IPS DF 6.9 (cell line): ENCODE measurements at places on chromosomes 2 and 18.

DNA sequence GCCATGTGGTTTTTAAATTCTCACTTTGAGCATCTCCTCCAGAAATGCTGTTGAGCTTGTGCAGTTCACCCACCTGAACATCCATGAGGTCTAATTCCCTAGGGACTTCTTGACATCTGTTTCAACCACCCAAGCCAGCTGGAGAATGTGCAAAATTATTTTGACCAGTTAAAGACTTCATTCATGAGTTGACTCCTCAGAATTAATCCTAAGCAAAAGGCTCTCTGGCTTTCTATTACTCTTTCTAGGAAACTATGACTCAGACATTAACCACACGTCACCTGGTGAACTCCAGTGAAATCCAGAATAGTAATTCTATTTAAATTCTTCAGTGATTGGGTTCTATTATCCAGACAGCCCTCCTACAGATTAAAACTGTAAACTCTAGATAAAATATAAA lies 247.5 kb downstream of the NBAS start:
- H3K4me3 ChIP-seq = no peak overlapping the region
- no peaks in the 10 kb centered on the region for H3K36me3 ChIP-seq
- no peaks in the 10 kb centered on the region for H3K27me3 ChIP-seq
- H3K4me1 ChIP-seq = no peaks in the 10 kb centered on the region; the same call in 1 of the 2 replicates
- H3K27ac ChIP-seq = no peak overlapping the region
- DNase-seq = no peak

GRCh38 chr2:46854260-46854659 lies 61.3 kb downstream of the MCFD2 start:
- H3K27ac ChIP-seq = no peak overlapping the region
- no peaks in the 10 kb centered on the region for H3K27me3 ChIP-seq
- no peak overlapping the region for H3K4me3 ChIP-seq
- H3K36me3 ChIP-seq = no peaks in the 10 kb centered on the region
- H3K4me1 ChIP-seq = no peaks in the 10 kb centered on the region
- DNase-seq = no peak

DNA sequence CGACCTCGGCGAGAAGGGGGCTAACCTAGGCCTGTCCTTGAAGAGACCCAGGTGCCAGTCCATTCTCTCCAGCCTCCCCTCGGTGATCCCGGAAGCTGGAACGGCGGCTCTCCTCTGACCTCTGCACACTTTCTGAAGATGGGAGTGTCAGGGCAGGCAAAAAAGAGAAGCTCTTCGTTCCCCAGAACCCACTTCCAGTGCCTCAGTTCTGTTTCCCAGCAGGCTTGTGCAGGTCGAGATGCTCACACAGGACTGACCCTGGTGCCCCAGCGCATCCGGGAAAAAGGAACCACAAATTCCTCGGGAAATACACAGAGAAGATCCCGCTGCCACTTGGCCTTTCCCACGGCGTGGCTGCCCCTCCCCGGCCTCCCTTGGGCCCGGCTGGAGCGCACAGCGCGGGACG lies 681 bp upstream of the PTPN18 start:
- H3K4me3 ChIP-seq = peak overlapping the region; percentile 56; the same call in 1 of the 2 replicates
- no peak overlapping the region for H3K27ac ChIP-seq
- H3K27me3 ChIP-seq = peaks cover 7% of the 10 kb centered on the region; the same call in 1 of the 2 replicates
- no peaks in the 10 kb centered on the region for H3K4me1 ChIP-seq

DNA sequence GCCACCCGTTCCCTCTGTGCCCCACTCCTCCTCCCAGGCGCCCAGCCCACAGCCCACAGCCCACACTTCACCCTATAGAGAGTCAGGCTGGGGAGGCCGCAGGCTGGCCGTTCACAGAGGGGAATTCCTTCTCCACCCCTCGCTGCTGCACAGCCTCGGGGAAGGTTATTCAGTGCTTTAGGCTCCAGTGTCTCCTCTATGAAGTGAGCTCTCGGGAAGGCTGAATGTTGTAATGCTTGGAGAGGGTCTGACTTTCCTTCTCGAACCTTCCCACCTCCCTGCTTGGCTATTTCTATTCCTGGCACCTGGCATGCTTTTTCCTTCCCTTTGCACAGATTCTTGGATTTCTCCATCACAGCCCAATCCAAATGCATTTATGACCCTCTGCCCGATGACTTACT lies 62.5 kb upstream of the SMAD7 start:
- H3K4me1 ChIP-seq = peaks cover 5% of the 10 kb centered on the region
- H3K4me3 ChIP-seq = no peak overlapping the region
- H3K36me3 ChIP-seq = no peaks in the 10 kb centered on the region
- DNase-seq = no peak
- no peak overlapping the region for H3K27ac ChIP-seq

GRCh38 chr2:176647325-176648165 lies 378.3 kb downstream of the MTX2 start:
- no peak for DNase-seq
- no peaks in the 10 kb centered on the region for H3K36me3 ChIP-seq
- no peak overlapping the region for H3K4me3 ChIP-seq
- H3K27ac ChIP-seq = no peak overlapping the region
- H3K27me3 ChIP-seq = no peaks in the 10 kb centered on the region; the same call in 1 of the 2 replicates
- H3K4me1 ChIP-seq = peaks cover 3% of the 10 kb centered on the region; the same call in 1 of the 2 replicates

DNA sequence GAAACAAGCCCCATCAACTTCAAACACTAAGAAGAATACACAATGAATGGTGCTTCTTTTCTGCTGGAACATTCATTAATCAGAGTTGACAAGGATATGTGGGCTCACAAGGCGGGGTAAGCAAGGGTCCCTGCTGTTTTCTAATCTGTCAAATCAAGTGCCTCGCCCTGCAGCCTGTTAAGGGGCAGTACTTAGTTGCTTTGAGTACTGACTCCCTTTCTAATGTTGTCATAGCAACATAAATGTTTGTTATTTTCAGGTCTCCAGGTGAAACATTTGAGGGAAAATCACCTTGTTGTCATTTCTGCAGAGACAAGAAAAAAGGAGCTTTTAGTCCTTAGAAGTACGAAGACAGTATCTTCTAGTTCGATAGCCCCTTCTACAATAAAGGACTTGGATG lies 284.7 kb upstream of the PKDCC start:
- no peaks in the 10 kb centered on the region for H3K4me1 ChIP-seq
- no peak for DNase-seq
- no peak overlapping the region for H3K27ac ChIP-seq
- H3K27me3 ChIP-seq = no peaks in the 10 kb centered on the region
- H3K36me3 ChIP-seq = no peaks in the 10 kb centered on the region

DNA sequence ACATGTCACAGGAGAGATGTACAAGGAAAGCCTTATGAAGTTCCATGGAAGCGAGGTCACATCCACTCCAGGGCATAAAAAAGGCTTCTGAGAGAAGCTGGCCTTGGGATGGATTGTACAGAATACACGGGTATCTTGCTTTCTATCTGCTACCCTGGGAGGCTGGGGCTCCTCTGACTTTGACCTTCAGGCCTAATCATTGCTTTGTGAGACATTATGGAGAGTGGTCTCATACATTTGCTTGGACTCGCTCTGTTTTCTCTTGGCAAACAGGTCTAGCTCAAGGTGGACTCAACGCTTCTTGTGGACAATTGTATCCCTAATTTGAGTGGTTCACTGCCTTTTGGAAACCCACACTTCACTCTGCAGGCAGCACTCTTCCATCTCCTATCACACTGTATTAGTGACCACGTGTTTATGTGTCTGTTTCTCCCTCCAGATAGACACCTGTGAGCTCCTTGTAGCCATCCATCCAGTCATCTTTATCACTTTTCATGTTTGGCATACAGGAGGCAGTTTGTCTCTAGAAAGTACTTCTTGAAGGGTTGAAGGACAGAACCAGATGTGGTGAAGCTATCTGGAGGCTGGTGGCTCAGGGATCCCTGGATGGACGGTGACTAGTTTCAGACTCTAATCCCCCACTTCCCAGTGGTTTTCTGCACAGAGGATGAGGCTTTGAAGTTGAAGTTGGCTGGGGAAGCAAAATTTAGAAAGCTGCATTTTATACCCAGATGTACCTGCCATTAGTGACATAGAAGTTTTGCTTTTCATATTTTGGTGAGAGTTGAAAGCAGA lies 267.8 kb downstream of the CYRIA start:
- no peak overlapping the region for H3K4me3 ChIP-seq
- DNase-seq = no peak
- no peak overlapping the region for H3K27ac ChIP-seq
- no peaks in the 10 kb centered on the region for H3K27me3 ChIP-seq
- no peaks in the 10 kb centered on the region for H3K36me3 ChIP-seq
- H3K4me1 ChIP-seq = no peaks in the 10 kb centered on the region

GRCh38 chr18:9709304-9709877 lies 1.3 kb downstream of the RAB31 start:
- no peak overlapping the region for H3K27ac ChIP-seq
- peaks cover 7% of the 10 kb centered on the region; the same call in 1 of the 2 replicates for H3K27me3 ChIP-seq
- no peak for DNase-seq
- no peaks in the 10 kb centered on the region for H3K36me3 ChIP-seq

- peaks cover 1% of the 10 kb centered on the region; the same call in 1 of the 2 replicates for H3K4me1 ChIP-seq
- H3K4me3 ChIP-seq = no peak overlapping the region
- no peak overlapping the region for H3K27ac ChIP-seq
- DNase-seq = no peak
Observed at GRCh38 chr2:230985519-230986231, 10.2 kb upstream of the SPATA3 start.
